Erythroblast (primary cell): ENCODE measurements at places on chromosomes 6 and 20.

- DNase-seq = no peak
Observed at GRCh38 chr6:11992086-11992485, 20.0 kb upstream of the HIVEP1 start.

- no peak for DNase-seq
Observed at GRCh38 chr6:95794749-95795148, 217.4 kb downstream of the MANEA start.

DNA sequence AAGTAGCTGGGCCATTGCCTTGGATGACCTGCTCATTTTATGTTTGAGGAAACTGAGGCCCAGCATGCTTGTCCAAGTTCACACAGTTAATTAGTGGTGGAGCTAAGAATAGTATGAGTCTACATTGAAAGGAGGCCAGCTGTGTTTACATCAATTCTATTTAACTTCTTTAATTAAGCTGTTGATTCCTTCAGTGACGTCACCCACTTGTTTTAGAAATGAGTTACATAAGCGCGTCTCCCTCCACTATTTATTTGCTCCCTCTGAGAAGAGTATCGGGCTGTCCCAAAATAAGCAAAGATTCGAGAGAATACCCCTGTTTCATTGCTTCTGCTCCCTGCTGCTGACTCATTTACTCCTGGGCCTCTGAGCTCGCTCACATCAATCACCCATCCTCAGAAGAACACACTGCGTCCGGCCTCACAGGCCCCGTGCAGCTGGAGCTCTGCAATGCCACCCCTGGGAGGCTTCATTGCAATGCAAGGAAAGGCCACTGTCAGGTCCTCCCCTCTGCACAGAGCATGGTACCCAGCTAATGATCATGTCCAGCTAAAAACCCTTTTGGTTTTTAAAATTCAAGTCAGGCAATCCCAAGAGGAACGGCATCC lies 74.8 kb upstream of the BMP2 start:
- DNase-seq = no peak

GRCh38 chr20:61665528-61666470 lies 399.9 kb downstream of the TAF4 start:
- no peak for DNase-seq

DNA sequence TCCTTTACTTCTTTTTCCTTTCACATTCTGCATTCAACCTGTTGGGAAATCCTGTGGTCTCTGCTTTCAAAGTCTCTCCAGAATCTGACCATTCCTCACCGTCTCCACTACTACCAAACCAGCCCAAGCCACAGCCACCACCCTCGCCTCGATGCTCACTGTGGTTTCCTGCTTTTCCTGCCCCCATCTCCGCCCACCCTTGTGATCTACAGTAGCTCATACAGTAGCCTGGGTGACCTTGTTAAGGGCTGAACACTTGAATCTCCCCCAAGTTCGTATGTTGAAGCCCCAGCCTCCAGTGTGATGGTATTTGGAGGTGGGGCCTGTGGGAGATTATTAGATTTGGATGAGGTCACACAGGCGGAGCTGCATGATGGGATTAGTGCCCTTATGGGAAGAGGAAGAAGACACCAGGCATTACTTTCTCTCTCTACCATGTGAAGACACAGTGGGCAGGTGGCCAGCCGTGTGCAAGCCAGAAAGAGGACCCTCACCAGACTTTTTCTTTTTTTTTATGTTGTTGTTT lies 189.0 kb upstream of the UST start:
- no peak for DNase-seq

DNA sequence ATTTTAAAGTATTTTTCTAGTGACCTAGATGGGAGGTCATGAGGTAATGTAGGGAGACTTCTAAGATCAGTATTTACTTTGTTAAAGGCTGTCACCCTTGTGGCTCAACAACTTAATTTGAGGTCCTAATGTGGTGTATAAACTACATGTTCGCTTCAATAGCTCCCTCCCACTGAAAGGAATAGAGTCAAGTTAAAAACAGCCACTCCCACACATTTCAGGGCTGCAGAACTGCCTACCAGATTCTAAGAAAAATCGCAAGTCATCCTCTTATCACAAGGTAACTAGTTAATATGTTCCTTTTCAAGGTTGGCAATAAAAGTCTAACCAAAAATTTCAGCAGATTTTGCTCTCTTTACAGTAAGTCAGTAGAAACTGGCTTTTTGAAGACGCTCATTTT lies 15.1 kb downstream of the GSTA1 start:
- DNase-seq = no peak

GRCh38 chr20:46060301-46060881 lies 29.4 kb downstream of the NCOA5 start:
- DNase-seq = no peak
